ENCODE measurements at places on chromosomes 5 and 9. TPM values are rescaled to one million over a fixed set of nuclear protein-coding genes. Genes with fewer than 3 reads are reported as not detected.

Gene ZNF300
- total RNA-seq = 25.9 TPM

Gene ZNF454
- 12.8 TPM for total RNA-seq

Gene NOP16
- total RNA-seq = 43.4 TPM

Gene DBH
- not detected for total RNA-seq

Gene ARSK
- 25.1 TPM for total RNA-seq

Gene PCDHA13
- total RNA-seq = 9.8 TPM

Gene PPP3R2
- total RNA-seq = not detected

Gene C9
- not detected for total RNA-seq

Gene GABRA1
- 0.16 TPM for total RNA-seq

Gene ANKRD33B
- 15.4 TPM for total RNA-seq

- no peak for DNase-seq
- H3K27me3 ChIP-seq = no peaks in the 10 kb centered on the region
Observed at GRCh38 chr5:68843624-68844364, 250.0 kb upstream of the SLC30A5 start.

- H3K4me1 ChIP-seq = peaks cover 1% of the 10 kb centered on the region
- DNase-seq = no peak
- no peaks in the 10 kb centered on the region for H3K36me3 ChIP-seq
- H3K27me3 ChIP-seq = no peaks in the 10 kb centered on the region
- no peak overlapping the region for H3K4me3 ChIP-seq
Observed at GRCh38 chr5:169970911-169971765, 9.2 kb downstream of the INSYN2B start.

- H3K4me1 ChIP-seq = no peaks in the 10 kb centered on the region
- H3K27me3 ChIP-seq = no peaks in the 10 kb centered on the region
- DNase-seq = no peak
- no peaks in the 10 kb centered on the region for H3K36me3 ChIP-seq
Observed at GRCh38 chr9:80086386-80086785, 514.6 kb downstream of the TLE4 start.

GRCh38 chr9:101445353-101446029 lies 9.9 kb upstream of the ALDOB start:
- no peaks in the 10 kb centered on the region for H3K36me3 ChIP-seq
- no peaks in the 10 kb centered on the region for H3K27me3 ChIP-seq
- no peak for DNase-seq
- H3K27ac ChIP-seq = no peak overlapping the region

DNA sequence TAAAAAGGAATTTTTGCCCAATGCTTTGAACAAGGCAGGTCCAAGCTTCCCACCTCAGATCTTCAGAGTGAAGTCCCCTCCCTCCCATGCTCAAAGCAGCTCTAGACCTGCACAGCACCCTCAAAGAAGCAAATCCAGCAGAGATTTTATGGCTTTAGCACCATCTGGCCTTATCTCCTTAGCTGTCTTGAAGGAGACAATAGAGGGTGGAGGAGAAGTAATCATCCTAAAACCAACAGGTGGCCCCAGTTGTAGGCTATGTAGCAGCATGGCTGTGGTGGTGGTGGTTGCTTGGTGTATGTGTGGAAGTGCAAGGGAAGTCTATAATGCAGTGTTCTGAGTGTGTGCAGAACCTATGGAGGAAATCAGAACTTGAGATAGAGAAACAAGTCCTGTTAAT lies 140.1 kb downstream of the GRIA1 start:
- H3K36me3 ChIP-seq = no peaks in the 10 kb centered on the region
- no peak overlapping the region for H3K4me3 ChIP-seq
- no peak for DNase-seq
- H3K4me1 ChIP-seq = peaks cover 27% of the 10 kb centered on the region
- no peaks in the 10 kb centered on the region for H3K27me3 ChIP-seq

DNA sequence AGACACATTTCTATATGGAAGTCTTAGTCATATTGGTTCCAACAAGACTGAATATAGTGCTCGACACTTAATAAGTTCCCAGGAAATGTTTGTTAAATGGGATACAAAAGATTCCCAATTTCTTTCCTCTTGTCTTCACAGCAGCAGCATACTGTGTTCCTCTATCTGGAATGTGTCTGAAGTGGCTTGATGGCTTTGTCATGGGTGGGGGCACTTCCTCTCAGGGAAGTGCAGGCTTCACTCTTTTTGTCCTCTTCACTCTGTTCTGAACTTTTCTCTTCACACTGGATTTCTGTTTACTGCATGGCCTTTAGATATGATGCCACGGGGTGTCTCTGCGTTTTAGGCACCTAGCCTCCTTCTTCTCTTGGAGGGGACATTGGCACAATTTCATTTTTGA lies 127.7 kb upstream of the C9orf72 start:
- no peaks in the 10 kb centered on the region for H3K27me3 ChIP-seq
- H3K4me3 ChIP-seq = no peak overlapping the region
- no peak overlapping the region for H3K27ac ChIP-seq
- no peak for DNase-seq
- H3K36me3 ChIP-seq = no peaks in the 10 kb centered on the region
- 0 out of 2 replicates have a peak, but pooled peaks cover 5% of the 10 kb centered on the region for H3K4me1 ChIP-seq

DNA sequence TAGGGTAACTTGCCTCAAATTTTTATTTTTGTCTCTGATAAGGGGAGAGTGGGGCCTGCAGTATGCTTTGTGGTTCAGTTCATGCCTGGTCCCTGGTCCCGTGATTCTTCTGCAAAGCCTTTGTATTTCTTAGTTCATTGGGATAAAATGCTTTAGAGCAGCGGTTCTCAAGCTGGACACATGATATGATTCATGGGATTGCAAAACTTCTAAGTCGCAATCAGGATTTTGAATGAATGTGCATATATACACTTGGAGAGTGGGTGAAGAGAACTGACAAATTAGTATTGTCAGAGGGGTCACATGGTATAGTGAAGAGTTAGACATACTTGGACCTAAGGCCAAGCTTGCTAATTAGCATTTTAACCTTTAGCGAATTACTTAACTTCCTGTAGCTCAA lies 265.4 kb upstream of the KLF9 start:
- H3K4me3 ChIP-seq = no peak overlapping the region
- no peaks in the 10 kb centered on the region for H3K4me1 ChIP-seq
- H3K27ac ChIP-seq = no peak overlapping the region

DNA sequence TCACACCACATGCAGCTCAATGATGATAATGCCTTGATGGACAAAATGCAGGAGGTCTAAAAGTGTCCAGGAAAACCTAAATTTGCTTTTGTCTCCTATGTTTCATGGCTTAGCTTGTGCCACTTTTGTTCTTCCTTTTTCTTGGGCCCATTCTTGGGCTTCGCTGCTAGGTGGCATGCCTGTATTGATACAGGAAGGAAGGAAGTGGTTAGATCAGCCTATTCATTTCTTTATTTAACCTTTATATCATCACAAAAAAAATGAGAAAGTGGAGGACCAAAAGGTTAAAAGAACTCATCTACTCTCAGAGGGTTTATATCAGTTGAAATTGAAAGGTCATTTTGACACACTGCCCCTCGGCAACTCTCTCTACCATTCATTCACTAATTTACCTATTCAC lies 260.2 kb downstream of the ARHGAP26 start:
- no peaks in the 10 kb centered on the region for H3K27me3 ChIP-seq
- no peaks in the 10 kb centered on the region for H3K36me3 ChIP-seq
- H3K27ac ChIP-seq = no peak overlapping the region
- H3K4me3 ChIP-seq = no peak overlapping the region
- H3K4me1 ChIP-seq = no peaks in the 10 kb centered on the region
- DNase-seq = no peak

DNA sequence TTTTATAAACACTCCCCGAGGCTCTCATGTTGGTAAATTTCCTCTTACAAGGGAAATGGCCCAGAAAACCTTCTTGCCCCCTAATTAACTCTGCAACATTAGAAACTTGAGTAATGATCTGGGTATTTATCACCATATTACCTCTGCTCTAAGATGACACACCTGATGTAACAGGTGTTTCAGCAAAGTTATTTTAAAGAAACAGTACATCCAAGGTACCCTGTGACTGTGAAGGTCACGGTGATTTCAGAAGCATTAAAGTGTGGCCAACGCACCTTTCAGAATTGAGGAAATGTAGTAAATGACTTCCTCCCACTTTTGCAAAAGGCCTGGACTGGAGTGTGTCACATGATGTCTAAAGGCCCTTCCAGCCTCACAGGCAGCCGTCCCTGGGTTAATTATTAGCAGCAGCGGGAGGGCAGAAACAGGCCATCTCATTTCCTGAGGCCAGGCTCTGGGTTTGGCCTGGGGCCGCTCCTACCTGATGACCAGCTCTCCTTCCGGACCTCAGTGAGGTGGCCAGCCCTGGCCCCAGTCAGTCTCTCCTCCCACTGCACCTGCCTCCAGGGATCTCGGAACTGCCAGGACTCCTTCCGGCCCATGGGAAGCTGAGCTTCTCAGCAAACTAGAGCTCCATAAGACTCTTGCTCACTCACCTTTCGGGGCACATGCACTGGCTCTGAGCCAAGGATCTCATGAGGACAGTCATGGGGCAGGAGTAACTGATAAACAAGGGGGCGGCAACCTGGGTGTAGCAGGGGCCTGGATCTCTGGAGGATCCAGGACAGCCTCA lies 20.7 kb downstream of the PTPN3 start:
- H3K36me3 ChIP-seq = no peaks in the 10 kb centered on the region
- H3K4me1 ChIP-seq = no peaks in the 10 kb centered on the region
- no peak overlapping the region for H3K4me3 ChIP-seq
- DNase-seq = no peak

- peaks cover 4% of the 10 kb centered on the region for H3K4me1 ChIP-seq
- H3K36me3 ChIP-seq = no peaks in the 10 kb centered on the region
- no peak for DNase-seq
- H3K27ac ChIP-seq = no peak overlapping the region
- H3K4me3 ChIP-seq = no peak overlapping the region
Observed at GRCh38 chr5:60490597-60491166, 209.3 kb downstream of the DEPDC1B start.

DNA sequence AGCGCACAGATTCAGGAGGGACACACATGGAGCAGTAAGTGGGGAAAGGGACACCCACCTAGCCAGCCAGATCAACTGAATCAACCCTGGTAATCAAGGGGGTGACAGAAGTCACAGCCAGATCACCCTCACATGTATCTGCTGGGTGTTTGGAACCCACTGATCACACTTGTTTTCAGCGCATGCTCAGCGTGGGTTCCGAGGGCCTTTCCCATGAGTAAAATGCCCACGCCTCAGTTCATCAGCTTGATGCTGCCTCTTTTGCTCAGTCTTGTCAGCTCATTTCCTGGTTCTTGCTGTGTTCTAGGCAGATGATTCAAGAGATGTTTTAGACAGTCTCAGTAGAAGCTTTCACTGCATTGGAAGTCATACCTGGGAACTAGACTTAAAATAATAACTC lies 123.2 kb upstream of the SLC30A5 start:
- no peak for DNase-seq
- no peaks in the 10 kb centered on the region for H3K4me1 ChIP-seq
- H3K27ac ChIP-seq = no peak overlapping the region
- H3K4me3 ChIP-seq = no peak overlapping the region
- no peaks in the 10 kb centered on the region for H3K36me3 ChIP-seq
- H3K27me3 ChIP-seq = no peaks in the 10 kb centered on the region

DNA sequence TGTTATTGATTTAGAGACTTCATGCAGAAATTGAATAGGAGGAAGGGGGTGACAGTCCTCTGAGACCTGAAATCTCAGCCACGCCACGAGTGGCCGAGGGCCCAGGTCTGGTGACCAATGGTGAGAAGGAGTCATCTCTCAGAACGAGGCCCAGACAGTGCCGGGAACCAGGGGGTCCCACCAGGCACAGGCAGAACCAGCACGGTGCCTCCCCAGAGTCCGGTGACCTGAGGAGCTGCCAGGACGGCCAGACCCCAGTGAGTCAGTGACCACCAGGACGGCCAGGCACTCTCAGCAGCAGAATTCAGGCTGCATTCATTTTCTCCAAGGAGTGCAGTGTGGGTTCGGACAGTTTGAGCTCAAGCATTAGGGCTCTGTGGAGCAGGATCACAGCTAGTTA lies 43.8 kb upstream of the NKD2 start:
- H3K4me3 ChIP-seq = no peak overlapping the region
- no peaks in the 10 kb centered on the region for H3K36me3 ChIP-seq
- no peaks in the 10 kb centered on the region for H3K27me3 ChIP-seq
- H3K27ac ChIP-seq = no peak overlapping the region
- no peak for DNase-seq

DNA sequence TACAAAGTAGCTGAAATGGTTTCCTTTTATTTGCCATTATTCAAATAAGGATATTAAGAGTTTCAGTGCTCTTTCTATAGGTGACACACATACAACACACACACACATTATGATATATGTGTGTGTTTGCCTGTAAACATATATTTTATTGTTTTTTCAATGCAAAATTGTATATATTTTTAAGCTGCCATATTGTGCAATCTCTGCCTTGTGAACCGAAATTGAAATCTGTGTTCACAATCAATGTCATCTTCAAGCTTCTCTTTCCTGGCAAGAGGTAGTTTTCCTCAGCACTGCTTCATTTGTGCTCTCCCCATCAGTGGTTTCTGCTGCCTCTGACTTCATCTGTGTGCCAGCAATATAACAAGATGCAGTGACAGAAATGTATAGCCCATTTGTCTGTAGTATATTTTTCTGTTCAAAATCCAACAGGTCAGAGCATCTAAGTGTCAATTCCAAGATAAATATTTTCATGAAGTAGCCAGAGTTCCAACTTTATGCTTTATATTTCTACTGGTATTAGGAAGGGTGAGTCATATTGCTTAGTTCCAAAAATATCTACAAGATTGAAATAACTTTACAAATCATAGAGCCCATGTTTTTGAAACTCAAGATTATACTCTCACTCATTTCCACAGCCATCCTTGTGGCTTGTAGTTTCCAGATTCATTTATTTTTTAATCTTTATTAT lies 1704.8 kb upstream of the CDH9 start:
- H3K27me3 ChIP-seq = no peaks in the 10 kb centered on the region
- H3K4me3 ChIP-seq = no peak overlapping the region
- no peaks in the 10 kb centered on the region for H3K4me1 ChIP-seq
- H3K36me3 ChIP-seq = no peaks in the 10 kb centered on the region

GRCh38 chr5:36238502-36239295 lies 3.0 kb downstream of the NADK2 start:
- H3K4me3 ChIP-seq = no peak overlapping the region
- H3K36me3 ChIP-seq = no peaks in the 10 kb centered on the region
- H3K4me1 ChIP-seq = peaks cover 11% of the 10 kb centered on the region
- DNase-seq = no peak

DNA sequence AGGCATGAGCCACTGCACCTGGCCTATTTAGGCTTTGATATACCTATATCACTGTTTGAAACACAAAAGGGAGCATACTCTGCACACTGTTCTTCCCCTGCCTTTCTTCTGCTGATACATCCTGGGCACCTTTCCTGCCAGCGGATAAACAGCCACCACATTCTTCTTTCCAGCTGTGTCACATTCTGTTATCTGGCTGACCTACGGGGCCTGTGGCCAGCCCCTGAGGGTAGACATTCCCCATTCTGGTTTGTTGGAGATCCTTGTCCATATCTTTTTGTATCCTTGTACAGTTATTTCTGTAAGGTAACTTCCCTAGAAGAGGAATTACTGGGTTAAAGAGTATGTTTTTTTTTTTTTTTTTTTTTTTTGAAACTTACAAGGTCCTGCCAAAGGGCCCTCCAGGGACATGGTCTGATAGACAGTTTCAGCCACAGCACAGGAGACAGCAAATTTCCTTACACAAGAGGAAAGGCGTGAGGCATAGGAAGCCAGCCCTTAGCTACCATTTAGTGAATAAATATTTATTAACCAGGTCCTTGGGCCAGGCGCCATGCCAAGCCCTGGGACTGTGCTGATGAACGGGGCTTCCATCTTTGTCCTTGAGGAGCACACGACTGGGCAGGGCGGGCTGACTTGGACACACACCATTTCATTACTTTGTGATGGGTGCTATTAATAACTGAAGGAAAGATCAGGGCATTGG lies 57.8 kb downstream of the ERGIC1 start:
- H3K27me3 ChIP-seq = no peaks in the 10 kb centered on the region
- H3K36me3 ChIP-seq = no peaks in the 10 kb centered on the region
- no peaks in the 10 kb centered on the region for H3K4me1 ChIP-seq
- no peak overlapping the region for H3K4me3 ChIP-seq

All from GM23338 (cell line).